ENCODE measurements at places on chromosomes 7 and 10.

GRCh38 chr7:152759949-152760853, 649 bp downstream of the ACTR3B start:
- no peak for DNase-seq

DNA sequence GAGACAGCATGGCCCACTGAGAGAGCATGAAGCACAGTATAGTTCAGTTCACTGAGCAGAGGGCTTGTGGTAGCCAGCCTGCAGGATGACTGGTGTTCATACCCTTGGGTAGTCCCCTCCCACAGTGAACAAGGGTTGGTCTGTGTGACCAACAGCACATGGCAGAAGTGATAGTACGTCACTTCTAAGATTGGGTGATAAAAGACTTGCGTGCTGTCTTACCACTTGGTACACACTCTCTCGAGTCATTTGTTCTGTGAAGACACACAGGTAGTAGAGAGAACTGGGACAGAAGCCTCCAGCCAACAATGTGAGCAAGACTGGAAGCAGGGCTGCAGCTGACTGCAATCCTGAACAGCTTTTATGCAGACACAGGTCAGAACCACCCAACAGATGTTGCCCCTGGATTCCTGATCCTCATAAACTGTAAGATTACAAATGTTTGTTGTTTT, 14.6 kb downstream of the EPC1 start:
- DNase-seq: no peak

- DNase-seq: no peak
These were observed 524.9 kb downstream of the NRG3 start for GRCh38 chr10:82399850-82400249.

DNA sequence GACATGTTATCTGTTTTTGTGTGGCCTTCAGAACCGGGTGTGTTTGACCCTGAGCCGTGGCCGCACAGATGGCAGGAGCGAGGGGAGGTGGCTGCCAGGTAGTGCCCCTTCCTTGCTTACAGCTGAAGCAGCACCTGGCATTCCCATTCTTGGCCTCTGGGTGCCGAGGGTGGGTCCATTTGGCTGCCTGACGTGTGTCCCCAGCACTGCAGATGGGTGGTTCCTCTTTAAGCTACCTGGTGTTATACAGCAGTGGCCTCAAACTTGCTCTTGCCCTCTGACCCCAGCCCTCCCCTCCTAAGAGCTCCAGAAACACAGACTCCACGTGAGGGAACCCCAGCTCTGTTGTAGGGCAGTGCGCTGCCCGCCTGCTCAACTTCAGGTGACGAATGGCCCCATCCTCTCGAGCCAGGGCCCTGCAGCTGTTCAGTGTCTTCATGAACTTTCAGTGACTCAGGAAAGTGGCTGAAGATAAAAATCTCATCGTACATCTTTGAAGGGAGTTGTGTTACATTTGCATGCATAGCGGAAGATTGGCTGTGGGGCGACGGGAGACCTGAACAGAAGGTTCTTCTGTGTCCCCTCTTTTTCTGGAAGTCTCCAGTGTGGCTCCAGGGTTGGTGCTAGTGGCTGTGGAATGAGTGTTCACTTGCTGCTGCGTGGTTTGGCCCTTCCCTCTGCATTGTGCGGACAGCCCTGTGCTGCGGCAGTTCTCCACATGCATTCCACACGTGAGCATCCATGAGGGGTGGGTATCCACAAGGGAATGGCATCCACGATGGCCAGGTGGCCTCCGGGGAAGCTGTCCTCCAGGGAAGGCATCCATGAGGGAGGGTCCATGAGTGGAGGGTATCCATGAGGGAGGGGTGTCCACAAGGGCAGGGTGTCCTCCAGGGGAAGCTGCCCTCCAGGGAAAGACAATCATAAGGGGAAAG, 91.6 kb downstream of the INPP5A start:
- peak; percentile 30 for DNase-seq

DNA sequence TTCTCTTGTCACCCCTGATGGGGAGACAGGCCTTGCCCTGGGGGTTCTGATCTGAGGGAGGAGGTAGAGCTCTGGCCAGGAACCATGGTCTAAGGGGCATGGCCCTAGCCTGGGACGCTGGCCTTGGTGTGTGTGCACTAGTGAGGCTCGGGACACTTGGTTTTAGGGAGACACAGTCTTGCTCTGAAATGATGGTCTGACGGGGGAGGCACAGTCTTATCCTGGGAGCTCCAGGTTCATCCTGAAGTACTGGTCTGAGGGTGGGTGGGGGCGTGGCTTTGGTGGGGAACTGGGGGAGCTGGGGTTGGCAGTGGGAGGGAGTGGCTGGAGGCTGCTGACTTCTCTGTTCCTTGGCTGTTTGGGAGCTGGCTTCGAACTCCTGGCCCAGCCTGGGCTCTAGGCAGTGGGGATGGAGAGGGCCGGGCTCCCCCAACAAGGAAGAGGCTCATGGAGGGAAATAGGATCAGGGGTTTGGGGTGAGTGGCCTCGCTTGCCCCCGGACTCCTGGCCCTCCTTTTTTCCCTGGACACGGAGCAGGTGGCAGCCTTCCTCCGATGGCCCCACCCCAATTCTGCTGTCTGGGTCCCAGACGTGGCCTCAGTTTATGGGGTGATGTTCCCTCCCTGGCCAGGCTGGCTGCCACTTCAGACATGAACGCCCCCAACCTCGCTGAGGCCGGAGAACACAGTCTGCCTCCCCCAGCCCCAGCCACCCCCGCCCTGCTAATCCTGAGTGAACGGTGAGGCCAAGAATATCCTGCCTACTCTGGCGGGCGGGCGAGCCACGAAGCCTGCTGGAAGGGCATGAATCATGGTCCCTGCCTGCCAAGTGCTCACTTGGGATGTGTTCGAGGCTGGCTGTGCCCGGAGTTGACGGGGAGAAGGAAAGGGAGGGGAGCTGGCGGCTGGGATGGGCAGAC, 43.5 kb downstream of the TMEM270 start:
- DNase-seq: no peak

- no peak for DNase-seq
These were observed 80.9 kb upstream of the SHH start for GRCh38 chr7:155893176-155893575.

DNA sequence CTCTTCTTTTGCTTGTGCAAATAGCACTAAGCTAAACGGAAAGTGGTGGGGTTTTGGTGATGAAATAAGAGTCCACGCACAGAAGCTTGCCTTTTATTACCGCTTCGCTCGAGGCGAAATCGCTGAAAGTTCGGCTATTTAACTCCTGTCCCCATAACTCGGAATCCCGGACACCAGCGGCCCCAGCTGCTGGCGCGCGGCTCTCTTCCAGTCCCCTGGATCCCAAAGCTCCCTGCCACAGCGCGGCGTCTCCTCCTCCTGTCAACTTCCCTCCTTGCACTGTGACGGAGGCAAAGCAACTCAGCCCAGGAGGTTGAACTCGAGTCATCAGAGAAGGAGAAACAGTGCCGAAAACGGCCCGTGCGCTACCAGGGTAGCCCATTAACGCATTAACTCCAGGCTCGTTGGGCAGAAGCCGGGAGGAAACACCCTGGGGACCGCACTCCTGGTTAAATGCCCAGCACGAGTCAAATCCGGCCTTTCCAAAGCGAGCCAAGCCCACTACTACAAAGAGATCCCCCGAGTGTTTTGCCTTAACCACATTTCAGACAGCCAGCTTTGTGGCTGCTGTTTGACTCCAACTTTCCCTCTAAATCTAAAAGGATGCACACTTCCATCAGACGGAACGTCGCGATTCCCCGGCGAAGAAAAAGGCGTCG, 1.3 kb downstream of the SEMA3D start:
- DNase-seq: no peak

- no peak for DNase-seq
These were observed 59.3 kb downstream of the NUDCD3 start for GRCh38 chr7:44431091-44431608.

DNA sequence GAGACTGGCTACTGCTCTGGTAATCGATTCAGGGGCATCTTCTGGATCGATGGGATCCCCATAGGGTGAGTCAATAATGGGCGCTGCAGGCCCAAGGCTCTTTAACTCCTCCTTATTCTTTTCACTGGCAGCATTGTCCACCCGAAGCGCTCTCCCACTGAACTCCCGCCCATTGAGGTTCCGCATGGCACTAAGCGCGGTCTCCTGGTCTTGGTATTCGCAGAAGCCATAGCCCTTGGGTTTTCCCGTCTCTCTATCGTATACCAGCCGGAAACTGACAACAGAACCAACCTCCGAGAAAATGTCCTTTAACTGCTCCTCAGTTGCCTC, 285 bp downstream of the CSTF2T start:
- no peak for DNase-seq

- DNase-seq: no peak
These were observed 5.3 kb downstream of the COL1A2 start for GRCh38 chr7:94400022-94400421.

GRCh38 chr7:132352800-132353199, 223.5 kb downstream of the PLXNA4 start:
- no peak for DNase-seq

DNA sequence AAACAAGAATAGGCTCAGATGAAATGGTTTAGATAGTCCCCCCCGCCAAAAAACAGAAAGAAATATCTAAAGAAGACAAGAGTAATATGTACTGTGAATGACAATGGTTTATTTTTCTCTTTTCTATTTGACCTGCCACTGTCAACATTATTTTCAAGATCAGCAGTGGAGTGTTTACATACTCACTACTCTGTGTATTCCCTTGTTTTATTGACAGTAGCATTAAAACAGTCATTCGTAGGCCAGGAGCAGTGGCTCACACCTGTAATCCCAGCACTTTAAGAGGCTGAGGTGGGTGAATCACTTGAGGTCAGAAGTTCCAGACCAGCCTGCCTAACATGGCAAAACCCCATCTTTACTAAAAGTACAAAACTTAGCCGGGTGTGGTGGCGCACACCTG, 245.3 kb upstream of the SLC26A5 start:
- no peak for DNase-seq

DNA sequence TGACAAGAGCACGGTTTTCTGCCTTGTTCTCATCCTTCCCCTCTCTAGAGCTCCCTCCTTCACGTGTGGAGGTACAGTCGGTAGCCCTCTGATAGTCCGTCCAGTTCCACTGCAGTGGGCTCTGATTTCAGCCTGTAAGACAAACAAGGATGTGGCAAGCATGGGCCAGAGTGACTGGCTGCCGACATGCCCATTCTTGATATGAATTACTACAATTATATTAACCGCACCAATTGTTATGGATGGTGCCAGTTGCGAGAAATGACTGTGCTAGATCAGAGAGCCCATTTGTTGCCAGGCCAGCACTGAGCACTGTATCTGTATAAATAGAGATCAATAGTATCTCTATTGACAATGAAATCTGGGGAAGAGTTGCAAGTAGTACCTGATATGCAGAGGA, 146.6 kb downstream of the CHN2 start:
- no peak for DNase-seq

DNA sequence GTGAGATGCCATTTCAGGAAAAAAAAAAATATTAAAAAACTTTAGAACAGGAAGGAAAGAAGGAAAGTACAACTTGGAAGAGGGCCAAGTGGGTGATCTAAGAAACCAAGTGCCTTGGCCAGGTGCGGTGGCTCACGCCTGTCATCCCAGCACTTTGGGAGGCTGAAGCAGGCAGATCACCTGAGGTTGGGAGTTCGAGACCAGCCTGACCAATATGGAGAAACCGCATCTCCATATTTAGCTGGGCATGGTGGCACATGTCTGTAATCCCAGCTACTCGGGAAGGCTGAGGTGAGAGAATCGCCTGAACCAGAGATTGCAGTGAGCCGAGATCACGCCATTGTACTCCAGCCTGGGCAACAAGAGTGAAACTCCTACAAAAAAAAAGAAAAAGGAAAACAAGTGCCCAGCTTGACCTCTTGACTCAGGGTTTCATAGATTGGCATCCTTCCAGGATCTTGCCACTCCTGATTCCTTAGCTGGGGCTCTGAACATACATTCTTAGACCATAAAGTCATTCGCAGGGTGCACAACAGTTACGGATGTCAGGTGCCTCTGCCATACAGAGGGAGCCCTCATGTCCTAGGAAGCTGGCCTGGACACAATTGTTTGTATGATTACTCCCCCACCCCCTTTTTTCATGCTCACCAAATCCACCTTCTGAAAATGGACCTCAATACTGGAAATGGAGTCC, 2.1 kb upstream of the GUSB start:
- DNase-seq: no peak

GRCh38 chr7:149770728-149771636, 2.4 kb downstream of the ZNF467 start:
- DNase-seq: no peak

DNA sequence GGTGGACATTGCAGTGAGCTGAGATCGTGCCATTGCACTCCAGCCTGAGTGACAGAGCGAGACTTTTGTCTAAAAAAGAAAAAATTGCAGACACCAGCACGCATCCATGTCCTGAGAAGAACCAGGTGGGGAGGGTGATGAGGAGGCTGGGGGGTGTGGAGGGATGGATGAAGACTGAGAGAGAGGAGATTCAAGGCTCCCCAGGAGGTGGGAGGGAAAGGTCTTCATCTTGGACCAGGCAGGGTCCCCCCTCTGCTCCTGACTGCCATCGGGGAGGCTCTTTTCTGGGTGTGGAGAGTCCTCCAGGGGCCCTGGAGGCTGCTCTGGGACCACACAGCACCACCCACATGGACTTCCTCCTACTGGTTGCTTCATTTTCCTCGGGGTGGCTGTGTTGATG, 1.5 kb downstream of the SCART1 start:
- DNase-seq: no peak

GRCh38 chr7:139725858-139726484, 51.8 kb downstream of the HIPK2 start:
- DNase-seq: no peak

GRCh38 chr7:157270060-157270444, 66.8 kb upstream of the DNAJB6 start:
- no peak for DNase-seq

GRCh38 chr7:7913504-7913903, 55.1 kb upstream of the GLCCI1 start:
- no peak for DNase-seq

DNA sequence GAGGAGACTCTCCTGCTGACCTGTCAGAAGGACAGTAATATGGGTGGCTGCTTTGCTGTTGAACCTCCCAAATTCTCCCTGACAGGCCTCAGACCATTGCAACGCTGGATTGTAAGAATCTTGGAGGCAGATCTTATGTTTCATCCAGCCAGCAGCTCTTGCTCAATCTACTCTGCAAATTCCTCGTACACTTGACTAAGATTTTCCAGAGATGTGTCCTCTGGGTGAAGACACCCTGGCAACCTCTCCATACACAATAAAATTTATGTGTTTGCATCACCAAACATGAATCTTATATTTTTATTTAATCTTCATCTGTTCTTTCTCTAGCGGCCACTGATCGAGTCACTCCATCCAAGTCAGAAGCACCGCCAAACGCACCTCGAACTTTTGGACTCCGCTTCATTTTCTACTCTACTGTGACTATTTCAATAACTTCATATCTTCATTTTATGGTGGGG, 623.1 kb downstream of the ACTR3B start:
- no peak for DNase-seq

DNA sequence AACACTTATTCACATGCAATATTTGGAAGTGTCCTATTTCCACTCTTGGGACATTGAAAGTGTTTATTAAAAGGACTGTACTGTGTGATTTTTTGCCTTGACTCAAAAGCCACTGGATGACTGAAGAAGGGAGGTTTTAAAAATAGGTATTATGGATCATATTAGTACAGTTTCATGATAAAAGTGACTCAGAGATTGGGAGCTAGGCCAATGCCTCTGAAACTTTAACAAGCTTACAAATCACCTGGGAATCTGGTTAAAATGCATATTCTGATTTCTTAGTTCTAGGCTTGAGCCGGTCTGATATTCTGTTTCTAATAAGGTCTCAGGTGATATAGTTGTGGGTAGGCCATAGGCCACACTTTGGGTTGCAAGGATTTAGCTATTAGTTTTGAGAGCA, 191.2 kb downstream of the PLXDC2 start:
- DNase-seq: no peak
